ENCODE measurements at places on chromosomes 16 and 17.
A peak's percentile ranks its signal among the peaks of the same experiment; 100 is the strongest.

DNA sequence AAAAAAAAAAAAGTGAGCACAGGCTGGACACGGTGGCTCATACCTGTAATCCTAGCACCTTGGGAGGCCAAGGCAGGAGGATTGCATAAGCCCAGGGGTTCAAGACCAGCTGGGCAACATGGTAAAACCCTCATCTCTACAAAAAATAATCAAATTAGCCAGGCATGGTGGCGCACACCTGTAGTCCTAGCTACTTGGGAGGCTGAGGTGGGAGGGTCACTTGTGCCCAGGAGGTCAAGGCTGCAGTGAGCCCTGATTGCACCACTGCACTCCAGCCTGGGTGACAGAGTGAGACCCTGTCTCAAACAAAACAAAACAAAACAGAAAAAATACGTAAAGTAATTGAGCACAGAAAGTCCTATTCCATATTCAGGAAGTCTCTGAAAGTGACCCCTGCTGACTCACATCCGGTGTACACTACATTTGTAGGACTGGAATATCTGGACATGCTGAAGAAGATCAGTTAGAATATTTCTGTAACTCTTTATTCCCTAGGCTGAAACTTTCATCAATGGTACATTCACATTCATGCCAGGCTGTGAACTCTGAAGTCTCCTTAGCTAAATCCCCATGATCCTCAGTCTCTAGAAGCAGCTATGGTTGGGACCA lies 66.0 kb upstream of the HAS3 start:
- no peak for DNase-seq

DNA sequence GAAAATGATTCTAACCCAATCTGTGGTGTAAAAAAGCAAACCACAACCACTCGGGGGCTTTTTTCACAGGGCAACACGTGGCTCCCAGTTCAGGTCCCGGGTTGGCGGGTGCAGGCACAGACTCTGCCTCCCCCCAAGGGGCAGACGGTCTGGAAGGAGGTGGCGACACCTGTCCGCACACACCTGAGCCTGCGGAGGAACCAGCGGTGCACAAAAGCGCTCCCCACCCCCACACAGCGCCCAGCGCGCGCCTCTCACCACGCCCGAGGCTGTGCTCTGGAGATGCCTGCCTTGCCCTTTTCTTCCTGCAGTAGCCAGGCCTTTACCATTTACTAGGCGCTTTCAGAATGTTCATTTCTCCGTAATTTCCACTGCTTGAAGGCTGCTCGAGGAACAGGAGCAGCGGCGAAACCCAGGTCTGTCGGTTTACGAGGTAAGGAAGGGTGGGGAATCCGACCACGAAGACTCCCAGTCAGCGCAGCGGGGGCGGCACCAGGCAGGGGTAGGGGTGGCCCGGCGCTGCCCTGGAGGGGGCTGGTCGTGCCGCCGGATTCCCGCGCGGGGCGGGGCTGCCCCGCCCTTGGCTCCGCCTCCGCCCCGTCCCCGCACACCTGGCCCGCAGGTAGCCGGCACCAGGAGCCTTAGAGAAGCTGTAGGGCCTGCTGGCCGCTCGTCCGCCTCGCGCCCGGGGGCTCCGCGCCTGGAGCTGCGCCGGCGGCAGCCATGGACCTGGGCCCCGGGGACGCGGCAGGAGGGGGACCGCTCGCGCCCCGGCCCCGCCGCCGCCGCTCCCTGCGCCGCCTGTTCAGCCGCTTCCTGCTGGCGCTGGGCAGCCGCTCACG lies at the start of gene USP43:
TSS of gene USP43 (plus strand) at position 608 of the 842 bp plus-strand sequence. CDS start at position 724, 116 bp downstream.
- DNase-seq = peak; percentile 87

DNA sequence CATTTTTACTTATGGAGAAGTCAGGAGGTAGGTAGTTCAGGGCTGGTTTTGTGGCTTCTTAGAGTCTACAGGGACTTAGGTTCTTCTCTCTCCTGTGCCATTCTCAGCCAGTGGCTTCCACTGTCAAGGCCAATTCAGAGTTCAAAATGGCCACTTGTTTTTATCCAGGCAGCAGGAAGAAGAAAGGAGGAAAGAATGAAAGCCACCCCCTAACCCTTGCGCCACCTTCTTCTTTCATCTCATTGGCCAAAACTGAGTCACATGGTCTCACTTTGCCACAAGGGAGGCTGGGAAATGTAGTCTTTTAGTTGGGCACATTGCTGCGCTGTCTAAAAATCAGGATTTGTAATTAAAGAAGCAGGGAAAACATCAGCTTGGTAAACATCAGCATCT lies 60.8 kb upstream of the MED9 start:
- DNase-seq = peak; percentile 84

DNA sequence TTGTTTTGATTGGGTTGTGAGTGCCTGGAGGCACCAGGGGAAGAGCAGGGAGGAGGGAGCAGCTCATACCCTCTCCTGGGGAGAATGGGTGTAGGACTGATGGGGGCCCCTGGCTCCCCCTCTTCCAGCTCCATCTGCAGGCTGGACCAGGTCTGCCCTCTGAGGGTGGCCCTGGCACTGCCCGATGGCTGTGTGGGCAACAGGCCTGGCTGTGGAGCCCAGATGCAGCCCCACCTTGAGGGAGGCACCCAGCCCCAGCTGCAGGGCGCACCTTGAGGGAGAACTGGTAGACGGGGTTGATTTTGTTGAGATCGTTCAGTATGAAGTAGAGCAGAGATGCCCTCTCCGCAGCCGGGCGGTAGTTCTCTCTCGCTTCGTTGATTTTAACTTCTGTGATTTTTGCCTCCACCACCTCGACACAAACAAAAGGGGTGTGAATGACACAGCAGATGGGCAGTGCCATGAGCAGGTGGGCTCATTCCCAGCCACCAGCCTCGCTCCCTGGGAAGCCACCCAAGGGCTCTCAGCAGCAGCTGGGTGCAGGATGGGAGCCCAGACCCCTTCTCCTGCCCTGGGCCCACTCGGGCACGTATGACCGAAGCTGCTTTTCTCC lies 71.6 kb downstream of the PGS1 start:
- DNase-seq = no peak
